ENCODE measurements at places on chromosomes 5 and 9. TPM values are rescaled to one million over a fixed set of nuclear protein-coding genes. Genes with fewer than 3 reads are reported as not detected.

DNA sequence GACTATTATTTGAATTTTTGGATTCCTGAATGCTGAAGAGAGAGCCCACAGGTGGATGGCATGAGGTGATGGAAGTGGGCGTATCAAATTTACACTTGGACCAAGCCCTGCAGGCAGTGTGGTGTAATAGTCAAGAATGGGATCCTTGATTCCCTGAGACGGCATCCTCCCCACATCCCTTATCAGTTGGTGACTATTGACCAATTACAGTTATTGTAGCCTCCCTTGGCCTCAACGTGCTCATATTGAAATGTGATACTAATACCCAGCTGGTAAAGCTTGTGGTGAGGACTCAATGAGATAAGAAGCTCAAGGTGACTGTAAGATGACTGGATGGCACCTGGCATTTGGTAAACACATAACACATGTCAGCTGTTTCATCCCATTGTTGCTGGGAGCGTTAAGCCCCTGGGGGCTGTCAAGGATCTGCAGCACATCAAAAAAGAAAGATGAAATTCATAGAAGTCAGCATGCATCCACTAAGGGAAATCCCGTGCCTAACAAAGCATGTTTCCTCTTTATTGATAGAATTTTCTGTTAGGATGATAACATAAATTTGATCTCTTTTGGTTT, 65.6 kb upstream of the IRX2 start:
- DNase-seq, result no peak

GRCh38 chr9:126443144-126443543, 116.5 kb downstream of the MVB12B start:
- no peak for DNase-seq

DNA sequence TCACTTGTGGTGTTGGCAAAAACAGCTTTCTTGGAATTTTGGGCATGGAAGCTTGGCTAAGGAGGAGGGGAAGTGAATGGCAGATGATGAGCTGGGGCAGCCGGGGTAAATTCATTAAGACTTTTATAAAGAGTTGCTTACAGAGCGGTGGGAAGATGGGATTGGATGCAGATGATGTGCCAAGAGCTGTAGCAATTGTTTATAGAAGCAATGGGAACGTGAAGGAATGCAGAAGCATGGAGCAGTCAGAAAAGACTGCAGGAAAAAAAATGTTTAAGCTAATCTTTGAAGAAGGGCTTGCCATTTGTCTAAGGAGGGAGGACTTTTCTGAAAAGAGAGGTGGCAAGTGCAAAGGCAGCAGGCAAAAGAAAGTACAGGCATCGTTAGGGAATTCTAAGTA, 86.6 kb upstream of the SHISAL2B start:
- no peak for DNase-seq

DNA sequence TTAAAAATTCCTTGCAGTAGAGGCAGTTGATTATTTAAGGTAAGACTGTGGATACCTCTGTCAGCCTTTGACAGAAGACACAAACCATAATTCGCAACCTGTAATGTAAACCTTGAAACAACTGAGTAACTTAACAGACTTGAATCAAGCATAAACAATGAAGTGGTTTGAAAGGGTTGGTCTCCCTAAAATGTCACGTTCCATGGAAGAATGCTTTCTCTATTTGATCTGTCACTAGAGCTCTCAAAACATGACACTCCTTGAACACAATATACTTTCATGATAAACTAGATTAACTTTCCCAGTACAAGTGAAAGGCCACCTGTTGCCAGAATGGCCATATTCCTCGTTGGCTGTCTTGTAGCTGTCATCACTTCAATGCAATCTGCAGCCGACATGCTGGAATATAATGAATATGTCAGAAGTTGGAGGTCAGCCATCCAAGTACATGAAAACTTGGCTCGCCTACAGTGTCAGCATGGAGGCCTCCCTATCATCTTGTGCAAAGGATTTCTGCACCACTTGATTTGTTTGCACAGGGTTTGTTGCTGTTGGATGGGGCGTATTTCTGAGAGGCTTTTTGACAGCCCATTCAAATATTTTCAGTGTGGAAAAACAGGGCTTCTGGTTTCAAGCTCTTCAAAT, 228.0 kb downstream of the TLE4 start:
- DNase-seq, result no peak

GRCh38 chr9:115109486-115109885, 8.5 kb downstream of the TNC start:
- no peak for DNase-seq

GRCh38 chr5:71780597-71780996, 61.5 kb downstream of the CARTPT start:
- no peak for DNase-seq

DNA sequence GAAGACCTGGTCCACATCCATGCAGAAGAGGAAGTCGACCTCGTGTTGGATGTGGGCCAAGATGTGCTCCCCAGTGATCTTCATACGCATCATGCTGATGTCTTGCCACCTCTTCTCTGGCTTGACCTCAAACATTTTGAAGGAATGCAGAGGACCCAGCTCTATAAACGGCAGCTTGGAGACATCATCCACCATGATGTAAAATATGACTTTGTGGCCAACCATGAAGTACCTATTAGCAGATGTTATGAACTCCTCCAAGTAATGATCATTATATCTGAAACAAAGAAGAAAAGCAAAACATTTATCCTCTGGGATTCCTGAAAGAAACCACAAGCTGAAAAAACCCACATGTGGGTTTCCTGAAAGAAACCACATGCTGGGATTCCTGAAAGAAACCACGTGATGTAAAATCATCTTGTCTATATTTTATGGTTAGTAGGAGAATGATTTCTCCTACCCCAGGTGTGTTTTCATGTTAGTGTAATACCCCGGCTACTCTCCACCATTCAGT, 52.3 kb downstream of the GGTA1 start:
- no peak for DNase-seq

ZBED3 gene
- 35.8 TPM for polyA plus RNA-seq

MSMP gene
- not detected for polyA plus RNA-seq
